ENCODE measurements at places on chromosomes 3 and 15.
A peak's percentile ranks its signal among the peaks of the same experiment; 100 is the strongest.

DNA sequence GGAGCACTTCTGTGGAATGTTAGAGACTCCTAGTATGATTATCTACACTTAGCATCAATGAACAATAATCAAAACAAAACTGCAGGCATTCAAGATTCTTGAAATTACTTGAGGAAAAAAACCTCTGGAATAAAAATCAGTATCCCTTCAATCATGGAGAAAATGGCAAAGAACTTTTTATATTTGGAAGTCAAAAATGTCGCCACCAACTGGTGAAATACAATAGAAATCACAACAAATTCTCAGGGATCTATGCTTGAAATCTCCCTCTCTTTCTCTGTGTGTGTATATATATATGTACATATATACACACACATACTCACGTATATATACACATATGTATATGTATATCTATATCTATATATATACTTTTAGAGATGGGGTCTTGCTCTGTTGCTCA, 378.9 kb upstream of the ALCAM start:
- no peak for DNase-seq

DNA sequence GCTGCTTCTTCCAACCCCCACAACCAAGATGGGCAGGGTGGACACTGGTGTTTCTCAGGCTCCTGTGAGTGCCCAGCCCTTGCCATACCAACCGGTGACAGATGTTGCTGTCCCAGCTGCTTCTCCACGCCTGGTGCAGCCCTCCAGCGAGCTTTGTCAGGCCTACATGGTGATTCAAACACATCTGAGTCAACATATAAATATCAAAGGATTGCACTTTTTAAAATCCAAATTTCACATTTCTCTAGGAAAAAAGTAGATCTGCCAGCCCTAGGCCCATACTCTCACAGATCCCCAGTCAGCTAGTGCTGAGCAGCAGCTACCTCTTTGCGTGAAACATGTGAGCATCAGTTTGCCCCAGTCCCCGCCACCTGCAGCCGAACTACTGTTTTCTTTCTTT, 52.7 kb downstream of the RPN1 start:
- DNase-seq = no peak

DNA sequence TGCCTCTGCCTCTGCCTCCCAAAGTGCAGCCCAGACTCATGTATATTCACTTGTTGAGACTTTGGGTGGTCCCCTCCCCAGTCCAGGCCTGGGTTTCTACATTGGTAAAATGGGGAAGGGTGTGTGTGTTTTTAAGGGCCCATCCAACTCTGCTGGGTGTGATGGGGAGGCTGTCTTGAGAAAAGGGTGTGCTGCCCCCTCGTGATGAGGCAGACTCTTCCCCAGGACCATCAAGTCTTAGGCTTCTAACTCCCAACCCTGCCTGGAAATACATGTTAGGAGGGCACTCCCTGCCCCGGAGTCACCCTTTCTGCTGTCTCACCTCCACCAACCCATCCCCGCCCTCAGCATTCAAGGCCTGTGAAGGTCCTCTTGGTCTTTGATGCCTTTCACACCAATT, 4.4 kb upstream of the PTPN23 start:
- DNase-seq = no peak

DNA sequence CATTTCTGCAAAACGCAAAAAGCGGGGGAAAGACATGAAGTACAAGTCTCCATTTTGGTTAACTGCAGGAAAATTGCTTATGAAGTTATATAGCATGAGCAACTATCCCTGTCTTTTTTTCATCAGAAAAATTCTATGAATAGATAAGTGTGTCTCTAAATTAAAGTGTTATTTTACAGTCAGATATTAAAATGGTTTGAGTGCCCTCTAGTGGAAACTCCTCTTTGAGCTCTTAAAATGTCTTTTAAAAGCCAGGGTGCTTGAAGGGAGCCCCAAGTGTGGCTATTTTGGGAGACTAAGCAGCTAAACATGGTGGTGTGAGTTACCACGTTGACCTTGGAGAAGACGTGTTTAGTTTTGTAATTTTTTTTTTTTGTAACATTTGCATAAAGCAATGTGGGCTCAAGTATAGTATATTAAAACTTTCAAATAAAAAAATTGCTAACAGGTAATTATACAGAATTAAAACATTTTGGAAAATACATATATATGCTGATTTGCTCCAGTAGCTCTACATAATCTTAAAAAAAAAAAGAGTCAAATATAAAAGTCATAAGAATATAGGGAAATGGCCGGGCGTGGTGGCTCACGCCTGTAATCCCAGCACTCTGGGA, 77.2 kb downstream of the PPP2R3A start:
- DNase-seq = peak; percentile 35

DNA sequence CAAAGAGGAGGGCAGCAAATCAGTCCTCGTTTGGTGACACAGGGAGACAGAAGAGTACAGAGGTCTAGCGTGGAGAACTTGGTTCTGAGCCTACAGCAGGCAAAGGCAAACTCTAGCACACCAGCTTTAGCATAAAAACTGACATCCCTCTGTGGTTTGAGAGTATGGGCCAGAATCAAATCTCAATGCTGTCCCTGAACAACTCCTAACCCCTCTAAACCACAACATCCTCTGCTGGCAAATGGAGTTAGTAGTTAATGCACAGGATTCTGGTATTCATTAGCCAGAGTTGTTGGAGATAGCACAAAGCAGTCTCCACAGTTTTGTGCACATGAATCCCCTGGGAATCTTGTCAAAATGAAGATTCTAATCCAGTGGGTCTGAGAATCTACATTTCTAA, 315.8 kb downstream of the NTRK3 start:
- DNase-seq = no peak

DNA sequence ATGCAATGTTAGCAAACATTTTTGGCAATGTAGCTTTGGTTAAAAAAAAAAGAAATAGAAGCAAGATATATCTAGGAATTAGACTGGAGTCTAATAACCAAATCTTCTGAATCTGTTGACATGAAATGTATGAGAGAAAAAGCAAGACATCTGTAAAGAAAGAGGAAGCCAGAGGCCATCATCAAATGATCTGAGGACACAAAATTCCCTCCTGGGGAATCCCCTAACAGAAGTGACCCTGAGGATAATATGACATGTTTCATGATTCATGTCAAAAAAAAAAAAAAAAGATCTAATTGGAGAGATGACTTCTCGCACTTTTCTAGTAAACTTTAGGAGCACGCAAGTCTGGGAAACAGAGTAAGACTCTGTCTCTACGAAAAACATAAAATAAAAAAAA, 70.9 kb downstream of the IMPG2 start:
- DNase-seq = no peak
